Stimulated activated CD4-positive, alpha-beta T cell treated with anti-CD3 and anti-CD28 coated beads, TNF-alpha, amount 100 ng/mL, for 24 hours (primary cell): ENCODE measurements at places on chromosomes 12 and 14.

GRCh38 chr12:14303661-14304155, 61.8 kb upstream of the ATF7IP start:
- no peak for DNase-seq

DNA sequence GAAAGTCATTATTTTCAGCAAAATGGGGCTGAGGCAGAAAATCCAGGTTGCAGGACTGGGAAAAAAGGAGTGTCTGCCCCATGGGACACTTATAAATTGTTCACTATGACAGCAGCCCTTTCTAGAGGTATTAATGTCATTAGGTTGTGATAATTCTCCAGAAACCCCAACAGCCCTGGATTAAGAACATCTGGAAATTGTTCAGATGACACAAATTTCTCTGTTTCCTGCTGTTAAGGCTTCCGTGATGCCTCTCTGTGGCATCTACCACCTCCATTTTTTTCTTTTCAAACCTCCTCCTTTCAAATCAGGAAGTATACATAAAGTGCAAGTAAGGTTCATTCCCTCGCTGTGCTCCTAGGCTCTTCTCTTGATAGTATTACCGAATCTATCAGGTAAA, 25.6 kb downstream of the EGLN3 start:
- no peak for DNase-seq

GRCh38 chr12:25438638-25439037, 114.4 kb downstream of the LMNTD1 start:
- DNase-seq: no peak

- no peak for DNase-seq
Measured at GRCh38 chr12:68405343-68405781, 73.2 kb upstream of the MDM1 start.

- no peak for DNase-seq
Measured at GRCh38 chr12:75978677-75979076, 52.9 kb downstream of the PHLDA1 start.
